ENCODE measurements at places on chromosomes 13 and 19.
A peak's percentile ranks its signal among the peaks of the same experiment; 100 is the strongest.

- no peak for DNase-seq
These were observed 682.4 kb downstream of the UQCRFS1 start for GRCh38 chr19:28530406-28531035.

DNA sequence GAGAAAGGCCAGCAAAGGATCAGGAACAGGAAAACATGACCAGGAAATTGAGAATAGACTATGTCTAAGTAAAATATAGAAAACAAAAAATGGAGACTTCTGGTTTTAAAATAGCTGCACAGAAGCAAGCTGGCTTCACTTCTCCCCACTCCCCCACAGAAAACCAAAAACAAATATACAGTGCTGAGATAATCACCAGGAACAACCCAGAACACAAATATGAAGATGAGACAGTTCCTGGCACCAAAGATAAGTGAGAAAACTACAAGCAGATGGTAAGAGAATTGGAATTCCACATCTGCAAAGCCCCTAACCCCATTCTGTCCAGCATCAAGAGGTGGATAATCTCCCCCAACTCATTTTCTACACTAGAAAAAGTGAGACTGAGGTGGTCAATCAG, 397.7 kb downstream of the SUCLA2 start:
- no peak for DNase-seq

DNA sequence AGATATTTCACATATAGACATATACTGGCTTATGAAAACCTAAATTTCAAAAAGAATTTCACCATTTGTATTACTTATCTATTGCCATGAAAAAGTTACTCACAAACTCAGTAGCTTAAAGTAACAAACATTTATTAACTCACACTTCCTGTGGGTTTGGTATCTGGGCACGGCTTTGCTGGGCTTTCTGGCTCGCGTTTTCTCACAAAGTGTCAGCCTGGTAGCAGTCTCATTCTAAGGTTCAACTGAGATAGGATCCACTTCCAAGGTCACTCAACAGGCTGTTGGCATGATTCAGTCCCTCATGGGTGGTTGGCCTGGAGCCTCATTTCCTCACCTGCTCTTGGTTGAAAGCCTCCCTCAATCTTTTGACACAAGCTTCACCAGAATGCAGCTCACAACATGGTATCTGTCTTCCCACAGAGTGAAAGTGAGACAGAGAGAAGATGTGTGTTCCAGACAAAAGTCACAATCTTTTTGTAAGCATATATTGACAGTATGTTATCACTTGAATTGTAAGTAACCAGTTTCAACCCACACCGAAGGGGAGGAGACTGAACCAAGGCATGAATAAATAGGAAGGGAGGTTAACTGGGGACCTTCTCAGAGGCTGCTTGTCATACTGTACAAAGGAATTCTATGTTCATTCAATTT, 1065.8 kb upstream of the SPRY2 start:
- no peak for DNase-seq

DNA sequence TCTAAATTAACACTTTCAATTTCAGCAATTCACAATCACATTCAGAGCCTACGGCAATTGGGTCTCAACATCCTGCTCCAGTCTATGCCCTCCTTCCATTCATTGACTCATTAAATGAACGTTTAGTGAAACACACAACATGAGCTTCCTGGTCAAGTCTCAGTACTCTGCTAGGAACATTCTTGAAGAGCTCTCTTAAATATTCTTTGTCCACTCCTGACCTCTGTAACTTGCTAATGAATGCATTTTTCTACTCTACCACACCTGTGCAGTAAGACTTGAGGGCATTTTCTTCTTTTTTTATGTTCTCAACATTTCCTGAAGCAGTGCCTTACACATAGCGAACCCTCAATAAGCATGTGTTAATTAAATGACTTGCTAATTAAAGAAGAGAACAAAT, 168.6 kb downstream of the OXGR1 start:
- DNase-seq: no peak

- no peak for DNase-seq
These were observed 28.5 kb downstream of the MYCBP2 start for GRCh38 chr13:77298426-77298825.

GRCh38 chr13:112324116-112324515, 52.0 kb upstream of the SPACA7 start:
- no peak for DNase-seq

DNA sequence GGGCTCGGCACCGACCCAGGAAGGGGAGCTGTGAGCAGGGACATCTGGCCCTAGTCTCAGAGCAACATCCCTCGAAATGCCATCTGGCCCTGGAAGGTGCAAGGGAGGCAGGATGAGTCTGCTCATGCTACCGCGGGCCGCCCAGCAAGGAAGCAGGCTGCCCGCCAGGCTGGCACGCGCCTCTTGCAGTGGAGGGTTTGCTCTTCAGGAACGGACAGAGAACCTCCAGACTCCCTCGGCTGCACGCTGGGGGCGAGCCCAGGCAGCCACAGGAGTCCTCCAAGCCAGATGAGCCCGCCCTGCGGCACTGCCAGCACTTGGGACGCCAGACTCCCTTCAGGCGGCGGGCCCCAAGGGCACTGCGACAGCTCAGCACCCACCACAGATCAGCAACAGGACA, 10.1 kb upstream of the ATP8B3 start:
- DNase-seq: no peak

DNA sequence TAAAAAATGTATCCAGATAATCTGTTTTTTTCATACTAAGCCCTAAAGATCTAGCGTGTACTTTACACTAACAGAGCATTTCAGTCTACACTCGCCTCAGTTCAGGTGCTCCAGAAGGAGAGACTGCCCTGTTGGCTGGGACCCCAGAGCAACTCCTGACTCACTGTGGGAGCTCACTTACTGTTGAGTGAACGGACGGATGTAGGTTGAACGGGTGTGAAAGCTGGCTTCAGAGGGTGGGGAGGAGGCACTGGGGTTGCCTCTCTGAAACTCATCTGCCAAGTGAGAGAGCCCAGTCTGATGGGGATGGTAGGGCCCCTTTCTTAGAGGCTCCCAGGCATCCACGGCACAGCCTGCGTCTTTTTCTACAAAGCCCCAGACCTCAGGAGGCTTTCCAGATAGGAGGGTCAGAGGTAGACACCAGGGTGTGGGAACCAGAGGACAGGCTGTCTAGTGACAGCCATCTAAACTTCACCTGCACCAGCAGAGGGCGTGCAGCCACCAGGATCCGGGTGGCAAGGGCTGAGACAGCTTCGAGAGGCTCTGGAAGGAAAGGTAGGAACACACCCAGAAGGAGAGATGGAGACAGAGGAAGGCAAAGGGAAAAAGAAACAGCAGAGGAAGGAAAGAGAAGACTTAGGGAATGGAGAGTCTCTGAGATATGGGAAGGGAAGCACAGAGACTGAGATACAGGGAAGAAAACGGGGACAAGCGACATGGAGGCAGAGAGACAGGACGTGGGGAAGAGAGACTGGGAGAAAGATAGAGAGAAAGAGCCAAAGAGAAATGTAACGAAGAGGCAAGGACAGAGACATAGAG, 3.7 kb downstream of the KASH5 start:
- peak; percentile 64 for DNase-seq

- DNase-seq: no peak
These were observed 1445.7 kb downstream of the UQCRFS1 start for GRCh38 chr19:27767234-27767633.

- DNase-seq: no peak
These were observed 14.5 kb downstream of the FFAR2 start for GRCh38 chr19:35462476-35462953.

GRCh38 chr19:50046649-50047503, 21.1 kb downstream of the ZNF473 start:
- DNase-seq: no peak

DNA sequence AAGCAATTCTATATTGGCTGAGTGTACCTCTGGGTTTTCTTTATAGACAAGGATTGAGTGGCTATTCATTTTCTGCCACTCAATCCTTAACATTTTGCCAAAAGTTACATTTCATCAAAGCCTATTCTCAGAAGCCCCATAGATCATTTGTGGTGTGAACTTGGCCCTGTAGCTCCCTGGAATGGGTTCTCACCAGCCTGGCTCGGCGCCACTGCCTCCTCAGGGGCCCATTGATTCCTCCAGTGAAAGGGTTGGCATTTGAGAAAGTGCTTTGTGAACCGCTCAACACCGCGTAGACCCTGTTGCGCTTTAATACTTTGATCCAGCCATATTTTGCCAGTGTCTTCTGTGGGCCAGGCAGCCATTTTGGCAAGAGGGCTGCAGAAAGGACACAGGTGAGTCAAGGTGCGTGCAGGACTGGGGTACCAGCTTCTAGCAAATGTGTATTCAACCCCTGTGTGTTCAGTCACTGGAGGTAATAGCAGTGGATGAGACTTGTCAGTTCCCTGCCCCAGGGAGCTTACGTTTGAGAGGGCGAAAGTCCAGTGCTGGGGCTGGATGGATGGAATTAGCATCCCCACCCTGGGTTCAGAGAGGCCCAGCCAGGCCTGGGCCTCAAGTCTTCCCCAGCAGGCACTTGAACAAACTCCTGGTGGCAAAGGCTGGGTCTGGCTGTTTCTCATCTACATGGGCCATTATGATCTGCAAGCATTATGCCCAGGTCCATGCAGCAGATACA, 3.8 kb downstream of the RAB8A start:
- DNase-seq: no peak

DNA sequence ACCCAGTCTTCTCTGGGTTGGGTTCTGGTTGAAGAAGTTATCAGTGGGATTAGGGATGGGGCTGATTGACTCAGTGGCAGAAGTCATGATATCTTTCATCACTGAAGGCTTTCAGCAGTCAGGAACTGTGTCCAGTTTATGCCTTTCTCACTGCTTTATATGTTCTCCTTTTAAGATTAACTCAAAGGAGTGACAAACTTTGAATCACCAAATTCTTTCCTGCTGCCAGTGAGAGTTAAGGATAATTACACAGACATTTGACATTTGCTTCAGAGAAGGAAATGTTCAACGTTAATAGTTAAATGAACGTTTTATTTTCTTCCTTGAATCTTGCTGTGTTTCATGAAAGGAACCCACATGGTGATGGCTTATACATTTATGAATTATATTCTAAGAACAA, 41.0 kb upstream of the CNMD start:
- DNase-seq: no peak

- no peak for DNase-seq
These were observed 167.2 kb downstream of the UQCRFS1 start for GRCh38 chr19:29045679-29046254.

GRCh38 chr13:92317066-92317465, 909.5 kb upstream of the GPC6 start:
- DNase-seq: peak; percentile 1

DNA sequence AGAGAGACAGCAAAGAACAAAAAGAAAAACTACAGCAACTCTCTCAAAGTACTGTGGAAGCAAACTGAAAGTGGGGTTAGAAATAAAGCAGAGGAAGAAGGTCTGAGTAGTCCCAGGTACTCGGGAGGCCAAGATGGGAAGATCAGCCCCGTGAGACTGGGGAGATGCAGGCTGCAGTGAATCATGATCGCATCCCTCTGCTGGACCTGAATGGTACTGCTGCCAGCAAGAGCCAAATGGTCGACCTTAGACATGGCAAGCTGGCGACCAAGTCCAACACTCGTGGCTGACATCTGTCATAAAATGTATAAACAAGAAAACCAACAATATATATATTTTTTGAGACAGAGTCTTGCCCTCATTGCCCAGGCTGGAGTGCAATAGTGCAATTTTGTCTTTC, 33.7 kb upstream of the ZNF724 start:
- DNase-seq: peak; percentile 53

DNA sequence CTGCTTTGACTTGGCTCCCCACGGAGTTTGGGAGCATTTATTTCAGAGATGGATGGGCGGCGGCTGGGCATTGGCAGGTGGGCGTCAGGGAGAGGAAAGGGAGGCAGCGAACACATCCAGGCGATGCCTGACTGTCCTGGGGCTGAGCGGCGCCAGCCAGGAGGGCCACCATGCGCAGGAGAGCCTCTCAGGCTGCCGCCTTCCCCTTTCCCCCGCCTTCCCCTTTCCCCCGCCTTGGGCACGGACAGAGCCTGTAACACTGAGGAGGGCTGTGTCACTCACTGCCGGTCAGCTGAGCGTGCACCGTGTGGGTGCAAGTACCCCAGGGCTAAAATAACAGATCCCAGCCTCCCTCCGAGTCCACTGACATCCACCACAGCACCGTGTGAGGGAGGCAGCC, 11.4 kb downstream of the MCF2L start:
- no peak for DNase-seq

DNA sequence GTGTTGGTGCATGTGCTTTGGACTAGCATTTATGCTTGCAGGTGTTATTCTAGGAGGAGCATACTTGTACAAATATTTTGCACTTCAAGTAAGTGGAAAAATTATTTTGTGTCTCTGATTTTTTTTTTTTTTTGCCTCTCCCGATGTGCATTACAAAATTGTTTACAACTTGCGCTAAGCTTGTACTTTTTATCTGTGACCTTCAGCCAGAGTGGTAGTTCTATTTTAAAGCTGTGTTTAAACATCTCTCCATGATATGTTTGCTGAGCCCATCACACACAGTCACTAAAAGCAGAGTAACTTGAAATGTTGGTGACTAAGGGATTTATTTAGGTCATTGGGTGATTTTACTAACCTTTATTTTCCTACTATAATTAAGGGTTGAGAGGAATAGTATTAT, 20.8 kb downstream of the ITM2B start:
- no peak for DNase-seq

- peak; percentile 80 for DNase-seq
These were observed 328.1 kb downstream of the MYO16 start for GRCh38 chr13:108957369-108958012.

- no peak for DNase-seq
These were observed 1540.9 kb upstream of the MIR17HG start for GRCh38 chr13:89806594-89806993.

- DNase-seq: peak; percentile 6
These were observed 50.5 kb downstream of the KATNAL1 start for GRCh38 chr13:30256713-30257467.

DNA sequence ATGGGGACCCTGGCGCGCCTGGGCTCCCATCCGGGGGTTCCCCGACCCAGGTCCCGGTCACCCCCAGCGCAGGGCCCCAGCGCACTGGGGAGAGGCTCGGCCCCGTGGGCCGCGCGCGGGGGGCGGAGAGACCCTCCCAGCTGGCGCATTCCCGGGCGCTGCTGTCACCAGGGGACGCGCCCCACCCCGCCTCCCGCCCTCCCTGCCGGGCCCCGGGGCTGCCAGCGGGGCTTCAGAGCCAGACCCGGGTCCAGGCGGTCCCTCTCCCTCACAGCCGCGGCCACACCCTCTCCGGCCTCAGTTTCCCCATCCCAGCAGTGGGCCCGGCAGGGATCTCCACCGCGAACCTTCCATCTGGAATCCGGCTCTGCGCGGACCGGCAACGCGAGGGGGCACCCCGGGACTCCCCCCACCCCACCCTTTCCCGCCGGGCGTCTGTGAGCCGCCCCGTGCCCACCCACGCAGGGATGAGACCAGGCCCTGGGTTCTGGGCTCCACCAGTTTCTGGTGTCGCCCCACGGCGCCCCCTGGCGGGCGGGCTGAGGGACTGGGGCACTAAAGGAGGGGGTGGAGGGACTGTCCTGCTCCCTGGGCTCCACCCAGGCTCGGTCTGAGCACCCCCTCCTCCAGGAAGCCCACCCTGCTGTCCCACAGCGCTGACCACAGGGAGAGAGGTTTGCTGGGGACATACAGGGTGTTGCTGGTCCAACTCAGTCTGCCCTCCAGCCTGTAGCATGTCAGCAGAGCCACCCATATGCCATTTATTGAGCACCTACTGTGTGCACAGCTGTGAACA, 878 bp upstream of the ADAMTSL5 start:
- peak; percentile 64 for DNase-seq

- peak; percentile 93 for DNase-seq
These were observed 44.9 kb downstream of the ZNF823 start for GRCh38 chr19:11693505-11694499.

- no peak for DNase-seq
These were observed 1.3 kb upstream of the ZNF181 start for GRCh38 chr19:34732612-34733211.

GRCh38 chr13:42168496-42168895, 103.5 kb upstream of the AKAP11 start:
- no peak for DNase-seq
